ENCODE measurements at places on chromosomes 7 and 10.

DNA sequence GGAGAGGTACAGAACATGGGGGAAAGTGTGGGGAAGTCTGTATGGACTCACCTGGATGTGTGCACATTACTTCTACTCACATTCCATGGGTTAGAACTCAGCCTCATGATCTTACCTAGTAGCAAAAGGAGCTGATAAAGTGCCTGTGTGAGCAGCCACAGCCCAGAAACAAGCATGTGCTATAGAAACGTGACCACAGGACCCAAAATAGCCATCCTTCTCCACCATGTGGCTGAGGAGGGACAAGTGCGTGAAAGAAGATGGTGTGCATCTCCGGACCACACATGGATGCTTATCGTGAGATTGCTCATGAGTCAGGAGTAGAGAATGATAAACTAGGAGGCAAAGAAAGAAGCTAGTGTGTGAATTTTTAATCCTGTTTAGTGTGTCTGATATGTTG lies 336.4 kb upstream of the PLXDC2 start:
- DNase-seq: no peak

GRCh38 chr10:21195252-21195651 lies 298.1 kb upstream of the NEBL start:
- DNase-seq: no peak

GRCh38 chr10:12333380-12334185 lies 15.8 kb upstream of the CAMK1D start:
- peak; percentile 29 for DNase-seq

DNA sequence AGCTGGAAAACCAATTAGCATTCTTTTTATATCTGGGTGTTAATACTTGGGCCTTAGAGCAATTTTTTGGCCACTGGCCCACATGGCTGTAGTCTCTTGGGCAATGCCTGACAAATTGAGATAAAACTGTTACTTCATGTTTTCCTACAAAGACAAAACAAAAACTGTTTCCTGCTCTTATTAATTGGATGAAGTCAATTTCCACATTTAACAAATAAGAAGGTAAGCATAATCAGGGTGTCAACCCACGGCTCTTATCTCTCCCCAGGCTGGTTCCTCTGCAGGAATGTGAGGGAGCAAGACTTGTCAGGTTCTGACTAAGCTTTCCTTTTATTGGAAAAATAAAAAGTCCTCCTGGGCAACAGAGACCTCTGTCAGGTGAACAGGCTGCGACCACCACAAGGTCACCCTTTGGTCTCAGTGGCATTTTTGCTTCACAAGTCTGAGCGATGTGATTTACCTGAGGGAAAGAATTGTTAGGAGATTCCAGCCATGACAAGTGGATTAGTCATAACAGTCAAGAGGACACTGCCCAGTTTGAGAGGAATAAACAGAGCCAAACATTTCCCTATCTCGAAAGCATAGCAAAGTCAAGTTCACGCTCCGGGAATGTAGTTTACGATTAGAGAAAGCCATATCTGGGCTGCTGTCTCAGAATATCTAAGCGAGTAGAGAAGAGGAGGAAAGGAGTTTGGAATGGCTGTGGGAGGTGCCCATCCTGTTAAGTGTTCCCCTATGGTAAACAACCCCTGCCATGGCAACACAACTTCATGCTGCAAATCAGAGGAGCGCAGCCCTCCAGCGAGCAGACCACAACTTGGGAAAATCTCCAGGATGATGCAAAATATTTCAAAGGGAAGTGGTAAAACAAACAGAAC lies 144.4 kb downstream of the TES start:
- DNase-seq: no peak

- DNase-seq: no peak
Observed at GRCh38 chr7:101124376-101125056, 2.4 kb upstream of the SERPINE1 start.

DNA sequence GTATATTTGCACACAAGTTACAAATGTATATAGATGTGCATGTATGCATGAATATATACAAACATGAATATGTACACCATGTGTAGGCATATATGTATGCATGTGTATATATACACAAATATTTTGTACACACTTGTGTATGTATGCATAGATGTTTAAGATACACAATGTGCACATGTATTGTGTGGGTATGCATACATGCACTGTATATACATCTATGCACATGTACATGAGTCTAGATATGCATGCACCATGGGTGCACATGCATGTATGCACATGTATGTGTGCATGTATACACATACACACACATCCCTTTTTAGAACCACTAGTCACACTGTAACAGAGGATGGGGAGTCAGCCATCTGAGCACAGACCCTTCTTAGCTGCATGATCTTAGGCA lies 249.4 kb downstream of the COBL start:
- DNase-seq: no peak

GRCh38 chr7:11895337-11895736 lies 63.3 kb upstream of the THSD7A start:
- DNase-seq: no peak

- DNase-seq: no peak
Observed at GRCh38 chr10:34698248-34698831, 116.8 kb downstream of the PARD3 start.

DNA sequence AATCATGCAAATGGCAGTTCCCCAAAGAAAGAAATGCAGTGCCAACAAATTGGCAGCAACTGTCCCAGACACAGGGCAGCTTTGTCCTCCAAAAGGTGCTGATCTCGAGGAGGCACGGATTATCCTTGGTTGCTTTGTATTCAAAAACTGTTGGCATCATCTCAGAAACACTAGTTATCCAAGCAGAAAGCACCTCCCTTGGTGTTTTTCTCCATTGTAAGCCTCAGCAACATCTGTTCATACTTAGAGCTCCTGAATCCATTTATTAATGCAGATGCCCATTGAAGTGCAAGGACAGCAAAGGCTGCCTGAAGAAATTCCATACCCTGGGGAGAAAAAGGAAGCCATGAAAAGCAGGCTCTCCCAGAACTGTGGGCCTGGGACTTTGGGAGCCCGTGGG lies 1.1 kb upstream of the NPS start:
- DNase-seq: no peak

DNA sequence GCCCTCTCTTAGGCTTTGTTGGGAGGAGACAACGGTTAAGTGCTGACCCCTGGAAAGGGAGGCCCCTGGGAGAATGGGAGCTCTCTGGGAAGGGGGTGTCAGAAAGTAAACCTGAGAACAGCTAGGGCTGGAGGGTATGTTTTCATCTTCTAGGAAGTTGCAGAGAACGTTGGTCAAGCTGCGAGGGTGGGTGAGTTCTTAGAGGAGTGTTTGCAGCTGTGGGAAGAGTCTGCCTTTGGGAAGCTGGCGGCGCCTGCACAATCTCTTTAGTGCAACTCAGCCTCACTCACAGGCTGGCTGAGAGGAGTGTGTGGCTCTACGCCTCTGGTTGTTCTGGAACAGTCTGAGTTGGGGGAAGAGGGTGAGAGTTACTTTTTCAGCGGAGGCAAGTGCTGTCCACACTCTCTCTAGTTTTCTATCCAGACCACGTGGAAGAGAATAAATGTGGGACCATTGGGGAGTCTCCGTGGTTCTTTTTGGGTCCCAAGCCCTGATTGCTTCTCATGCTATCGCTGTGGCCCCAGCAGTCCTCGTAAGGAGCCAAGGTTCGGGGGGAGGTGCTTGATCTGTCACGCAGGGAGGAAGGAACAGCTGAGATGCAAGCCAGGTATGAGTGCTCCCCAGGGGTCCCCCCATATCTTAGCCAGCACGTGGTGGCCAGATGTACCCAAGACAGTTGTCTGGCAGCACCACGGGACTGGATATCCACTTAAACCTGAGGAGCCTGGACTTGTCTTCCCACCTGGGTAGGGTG lies 237.2 kb downstream of the BUB3 start:
- no peak for DNase-seq

DNA sequence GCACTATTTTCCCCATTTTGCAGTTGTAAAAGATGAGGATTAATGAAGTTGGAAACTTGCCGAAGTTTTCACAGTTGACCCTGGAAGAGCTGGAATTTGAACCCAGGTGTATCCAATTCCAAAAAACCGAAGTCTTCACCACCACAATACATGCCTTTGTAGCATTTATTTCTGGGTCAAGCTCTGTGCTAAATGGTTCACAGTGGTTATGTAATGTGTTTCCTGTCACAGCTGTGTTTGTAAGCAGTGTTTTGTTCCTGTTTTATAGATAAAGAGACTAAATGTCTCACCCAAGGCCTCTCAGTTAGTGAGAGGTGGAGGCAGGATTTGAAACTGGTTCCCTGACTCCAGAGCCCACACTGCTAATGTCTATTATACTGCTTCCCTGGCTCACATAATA lies 17.6 kb downstream of the SFTPA2 start:
- DNase-seq: no peak

GRCh38 chr7:122790591-122790990 lies 87.9 kb upstream of the RNF148 start:
- DNase-seq: no peak

DNA sequence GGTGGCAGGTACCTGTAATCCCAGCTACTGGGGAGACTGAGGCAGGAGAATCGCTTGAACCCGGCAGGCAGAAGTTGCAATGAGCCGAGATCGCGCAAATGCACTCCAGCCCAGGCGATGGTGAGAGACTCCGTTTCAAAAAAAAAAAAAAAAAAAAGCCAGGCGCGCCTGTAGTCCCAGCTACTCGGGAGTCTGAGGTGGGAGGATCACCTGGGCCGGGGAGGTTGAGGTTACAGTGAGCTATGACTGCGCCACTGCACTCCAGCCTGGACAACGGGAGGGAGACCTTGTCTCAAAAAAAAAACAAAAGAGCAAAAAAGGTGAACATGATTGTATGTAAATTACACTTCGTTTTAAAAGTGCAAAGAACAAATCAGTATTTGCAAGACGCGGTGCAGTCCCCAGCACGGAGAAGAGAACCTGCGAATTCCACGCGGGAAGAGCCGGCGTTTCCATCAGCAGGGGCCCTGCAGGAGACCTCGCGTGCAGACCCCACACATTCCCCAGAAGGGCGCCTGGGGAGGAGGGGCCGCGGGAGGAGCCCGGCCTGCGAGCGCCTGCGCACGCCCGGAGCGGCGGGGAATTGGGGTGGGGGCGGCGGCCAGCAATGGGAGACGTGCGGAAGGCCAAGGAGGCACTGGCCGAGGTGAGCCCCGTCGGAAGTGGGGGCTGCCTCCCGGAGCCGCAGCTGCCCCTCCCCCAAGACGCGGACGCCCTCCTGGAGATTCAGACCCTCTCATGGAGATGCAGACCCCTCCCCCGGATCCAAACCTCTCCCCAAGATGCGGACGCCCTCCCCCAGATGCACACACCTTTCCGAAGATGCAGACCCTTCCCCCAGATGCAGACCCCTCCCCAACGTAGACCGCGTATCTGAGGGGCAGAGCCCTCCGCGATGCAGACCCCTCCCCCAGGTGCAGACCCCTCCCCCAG lies 16.7 kb upstream of the SUN1 start:
- DNase-seq: no peak

GRCh38 chr10:97851341-97852001 lies 1.8 kb downstream of the GOLGA7B start:
- DNase-seq: no peak

All from NCI-H2107 (cell line).